ENCODE measurements at places on chromosomes 2 and 18. TPM values are rescaled to one million over a fixed set of nuclear protein-coding genes. Genes with fewer than 3 reads are reported as not detected.

- H3K36me3 ChIP-seq: no peaks in the 10 kb centered on the region
- no peak for DNase-seq
- H3K27ac ChIP-seq: no peak overlapping the region
- peaks cover 15% of the 10 kb centered on the region for H3K27me3 ChIP-seq
- H3K4me1 ChIP-seq: no peaks in the 10 kb centered on the region
Measured at GRCh38 chr2:222778400-222778799, 82.4 kb upstream of the ACSL3 start.

DNA sequence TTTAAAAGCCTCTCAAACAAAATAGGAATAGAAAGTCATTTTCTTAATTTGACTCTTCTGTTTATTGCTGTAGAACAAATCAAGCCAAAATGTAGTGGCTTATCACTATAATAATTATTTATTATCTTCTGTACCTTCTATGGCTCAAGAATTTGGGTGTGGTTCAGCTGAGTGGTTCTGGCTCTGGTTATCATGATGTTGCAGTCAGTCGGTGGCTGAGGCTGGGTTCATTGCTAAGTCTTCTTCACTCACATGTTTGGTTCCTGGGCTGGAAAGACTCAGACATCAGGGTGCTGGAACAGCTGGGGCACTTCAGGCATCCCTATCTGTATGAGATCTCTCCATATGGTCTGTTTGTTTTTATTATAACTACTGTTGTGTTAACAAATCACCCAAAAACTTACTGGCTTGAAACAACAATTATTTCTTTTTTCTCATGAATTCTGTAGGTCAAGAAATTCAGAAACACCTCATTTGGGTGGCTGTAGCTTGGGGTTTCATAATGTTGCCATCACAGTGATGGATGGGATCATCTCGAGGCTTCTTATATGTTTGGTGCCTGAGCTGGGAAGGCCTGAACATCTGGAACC, 242.6 kb upstream of the FBXO11 start:
- DNase-seq: no peak
- H3K4me1 ChIP-seq: peaks cover 28% of the 10 kb centered on the region
- H3K4me3 ChIP-seq: no peak overlapping the region
- no peaks in the 10 kb centered on the region for H3K27me3 ChIP-seq
- H3K27ac ChIP-seq: peak overlapping the region; percentile 10
- no peaks in the 10 kb centered on the region for H3K36me3 ChIP-seq

GRCh38 chr18:51196811-51197660, 445 bp downstream of the MEX3C start:
- H3K27ac ChIP-seq: peak overlapping the region; percentile 95
- peak; percentile 66 for DNase-seq
- H3K4me1 ChIP-seq: peaks cover 47% of the 10 kb centered on the region
- H3K4me3 ChIP-seq: peak overlapping the region; percentile 96
- no peaks in the 10 kb centered on the region for H3K27me3 ChIP-seq

GRCh38 chr2:71333619-71334018, 2.0 kb downstream of the ZNF638 start:
- peaks cover 27% of the 10 kb centered on the region for H3K36me3 ChIP-seq
- no peak for DNase-seq
- peaks cover 58% of the 10 kb centered on the region for H3K4me1 ChIP-seq
- H3K4me3 ChIP-seq: peak overlapping the region; percentile 99
- H3K27me3 ChIP-seq: no peaks in the 10 kb centered on the region

DNA sequence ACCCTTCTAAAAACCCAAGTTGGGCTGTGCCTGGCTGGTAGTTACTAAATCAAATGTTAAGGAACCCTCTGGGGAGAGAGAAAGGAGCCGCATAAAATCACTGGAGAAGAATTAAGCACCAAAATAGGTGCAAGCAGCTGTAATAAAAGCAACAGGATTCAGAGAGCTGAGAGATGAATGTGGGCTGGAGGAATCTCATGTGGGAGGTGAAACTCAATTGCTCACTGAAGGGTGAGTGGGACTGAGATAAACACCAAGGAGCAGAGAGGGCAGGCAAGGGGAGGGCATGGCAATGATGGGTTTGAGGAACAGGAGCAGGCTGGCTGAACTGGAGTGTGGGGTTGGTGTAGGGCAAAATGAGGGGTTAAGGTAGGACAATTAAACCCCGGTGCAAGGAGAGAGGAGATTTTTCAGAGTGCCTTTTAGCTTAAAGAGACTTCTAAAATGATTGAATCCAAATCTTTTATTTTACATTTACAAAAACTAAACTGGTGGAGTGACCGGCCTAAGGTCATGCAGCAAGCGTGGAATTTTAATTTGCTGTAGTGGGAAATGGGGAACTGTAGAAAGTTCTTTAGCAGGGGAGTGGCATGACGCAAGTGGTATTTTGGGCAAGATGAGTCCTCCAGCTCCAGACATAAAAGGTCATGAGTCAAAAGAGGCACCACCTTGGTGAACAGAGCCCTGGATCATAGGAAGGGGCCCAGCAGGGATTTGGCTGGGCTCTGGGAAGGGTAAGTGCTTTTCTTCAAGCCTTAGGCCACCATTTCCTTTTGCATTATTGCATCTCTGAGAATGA, 10.5 kb downstream of the PLB1 start:
- no peak overlapping the region for H3K27ac ChIP-seq
- H3K4me3 ChIP-seq: no peak overlapping the region
- H3K27me3 ChIP-seq: no peaks in the 10 kb centered on the region
- no peak for DNase-seq

GRCh38 chr2:221490506-221491060, 81.5 kb downstream of the EPHA4 start:
- no peak overlapping the region for H3K4me3 ChIP-seq
- H3K27ac ChIP-seq: no peak overlapping the region
- H3K4me1 ChIP-seq: peaks cover 2% of the 10 kb centered on the region

- H3K36me3 ChIP-seq: no peaks in the 10 kb centered on the region
- no peak for DNase-seq
- H3K4me3 ChIP-seq: no peak overlapping the region
- no peak overlapping the region for H3K27ac ChIP-seq
- H3K4me1 ChIP-seq: no peaks in the 10 kb centered on the region
Measured at GRCh38 chr2:28533044-28533680, 37.3 kb downstream of the PLB1 start.

MAP2 gene
- total RNA-seq: not detected

KIF1A gene
- total RNA-seq: 0.45 TPM

DNA sequence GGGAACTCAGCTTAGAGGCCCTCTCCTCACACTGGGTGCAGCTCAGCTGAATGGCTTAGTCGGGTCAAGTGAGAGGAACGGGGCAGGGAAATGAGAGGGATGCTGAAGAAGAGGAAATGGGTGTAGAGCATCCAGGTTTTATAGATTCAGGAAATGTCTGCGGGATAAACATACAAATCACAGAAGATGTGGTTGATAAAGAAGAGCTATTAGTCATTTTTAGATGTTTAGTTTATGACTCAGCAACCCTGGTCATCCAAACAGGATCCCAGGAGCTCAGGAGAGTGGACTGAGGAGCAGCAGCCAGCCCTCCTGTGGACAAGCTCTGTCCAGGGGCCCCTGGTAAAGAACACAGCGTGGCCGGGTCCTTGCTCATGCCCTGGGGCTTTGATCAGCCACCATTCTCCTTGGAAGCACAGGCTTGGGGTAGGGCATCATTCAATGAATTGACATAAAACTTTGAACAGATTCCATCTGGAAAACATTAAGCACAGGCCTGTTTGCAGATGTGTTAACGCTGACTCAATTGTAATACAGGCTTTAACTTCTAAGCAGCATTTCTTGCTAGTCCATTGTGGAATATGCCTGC, 83.0 kb downstream of the NPAS2 start:
- no peak for DNase-seq
- H3K4me1 ChIP-seq: no peaks in the 10 kb centered on the region
- peaks cover 16% of the 10 kb centered on the region for H3K27me3 ChIP-seq
- H3K27ac ChIP-seq: no peak overlapping the region

GRCh38 chr18:6052449-6052913, 157.2 kb upstream of the TMEM200C start:
- H3K4me3 ChIP-seq: no peak overlapping the region
- no peaks in the 10 kb centered on the region for H3K27me3 ChIP-seq
- H3K4me1 ChIP-seq: peaks cover 15% of the 10 kb centered on the region
- DNase-seq: no peak

NRP2 gene
- 1.5 TPM for total RNA-seq

DNA sequence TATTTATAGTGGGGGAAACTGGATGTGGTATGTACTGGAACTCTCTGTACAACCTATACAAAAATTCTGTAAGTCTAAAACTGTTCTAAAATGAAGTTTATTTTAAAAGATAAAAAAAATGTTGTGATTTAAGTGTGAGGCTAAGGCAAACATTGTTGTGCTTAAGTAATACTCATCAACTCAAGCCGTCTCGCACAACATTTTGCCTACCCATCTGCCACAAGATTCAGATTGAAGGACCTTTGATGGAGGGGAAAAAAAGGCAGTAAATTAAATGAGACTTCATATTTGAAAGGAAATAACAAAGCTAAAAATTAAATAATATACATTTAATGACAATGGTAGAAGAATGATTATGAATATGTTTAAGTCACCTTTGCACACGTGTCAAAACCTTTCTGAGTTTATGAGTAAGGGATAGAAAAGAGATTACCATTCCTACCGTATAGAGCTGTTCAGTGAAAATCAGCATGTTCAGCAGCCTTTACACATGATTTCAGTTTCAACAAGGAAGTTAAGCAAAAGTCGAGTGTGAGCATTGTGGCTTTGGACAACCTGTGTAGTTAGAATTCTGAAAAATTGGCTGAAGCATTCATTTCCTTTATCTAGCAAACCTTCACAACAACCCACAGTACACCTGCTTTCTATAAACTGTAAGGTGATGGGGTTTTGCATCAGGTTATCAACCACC, 499.3 kb downstream of the IRS1 start:
- no peak overlapping the region for H3K4me3 ChIP-seq
- no peaks in the 10 kb centered on the region for H3K36me3 ChIP-seq
- DNase-seq: no peak
- no peak overlapping the region for H3K27ac ChIP-seq
- H3K27me3 ChIP-seq: no peaks in the 10 kb centered on the region

GRCh38 chr2:241372361-241372992, 16.4 kb downstream of the FARP2 start:
- peaks cover 5% of the 10 kb centered on the region for H3K36me3 ChIP-seq
- H3K27ac ChIP-seq: no peak overlapping the region
- no peak for DNase-seq
- H3K4me1 ChIP-seq: peaks cover 5% of the 10 kb centered on the region

APCDD1 gene
- total RNA-seq: not detected

UGT1A4 gene
- not detected for total RNA-seq

SERPINB4 gene
- total RNA-seq: not detected

SLC14A1 gene
- 2.3 TPM for total RNA-seq

DNA sequence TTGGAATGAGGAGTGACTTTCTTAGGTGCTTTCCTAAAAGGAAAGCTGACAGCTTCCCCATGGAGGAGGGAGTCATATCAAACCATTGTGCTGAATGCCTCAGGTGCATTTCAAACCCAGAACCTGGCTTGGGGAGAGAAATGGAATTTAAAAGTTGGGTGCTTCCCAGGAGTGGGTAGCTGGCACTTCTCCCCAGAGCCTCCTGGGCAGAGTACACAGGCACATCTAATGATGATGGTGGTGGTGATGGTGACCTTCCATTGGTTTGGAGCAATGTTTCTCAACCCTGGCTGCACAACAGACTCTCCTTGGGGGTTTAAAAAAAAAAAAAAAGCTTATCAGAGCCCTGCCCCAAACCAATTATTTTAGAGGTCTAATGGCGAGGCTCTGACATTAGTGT, 8.3 kb downstream of the FOSL2 start:
- no peak for DNase-seq
- peak overlapping the region; percentile 43 for H3K27ac ChIP-seq
- H3K36me3 ChIP-seq: peaks cover 6% of the 10 kb centered on the region
- no peak overlapping the region for H3K4me3 ChIP-seq
- no peaks in the 10 kb centered on the region for H3K27me3 ChIP-seq
- H3K4me1 ChIP-seq: peaks cover 63% of the 10 kb centered on the region

DNA sequence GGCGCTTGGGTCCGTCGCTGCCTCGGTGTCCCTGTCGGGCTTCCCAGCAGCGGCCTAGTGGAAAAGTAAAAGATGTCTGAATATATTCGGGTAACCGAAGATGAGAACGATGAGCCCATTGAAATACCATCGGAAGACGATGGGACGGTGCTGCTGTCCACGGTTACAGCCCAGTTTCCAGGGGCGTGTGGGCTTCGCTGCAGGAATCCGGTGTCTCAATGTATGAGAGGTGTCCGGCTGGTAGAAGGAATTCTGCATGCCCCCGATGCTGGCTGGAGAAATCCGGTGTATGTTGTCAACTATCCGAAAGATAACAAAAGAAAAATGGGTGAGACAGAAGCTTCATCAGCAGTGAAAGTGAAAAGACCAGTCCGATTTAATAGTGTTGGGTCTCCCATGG, 8.0 kb downstream of the HES6 start:
- H3K4me3 ChIP-seq: peak overlapping the region; percentile 78
- no peaks in the 10 kb centered on the region for H3K36me3 ChIP-seq
- peaks cover 35% of the 10 kb centered on the region for H3K4me1 ChIP-seq
- peaks cover 8% of the 10 kb centered on the region for H3K27me3 ChIP-seq

DNA sequence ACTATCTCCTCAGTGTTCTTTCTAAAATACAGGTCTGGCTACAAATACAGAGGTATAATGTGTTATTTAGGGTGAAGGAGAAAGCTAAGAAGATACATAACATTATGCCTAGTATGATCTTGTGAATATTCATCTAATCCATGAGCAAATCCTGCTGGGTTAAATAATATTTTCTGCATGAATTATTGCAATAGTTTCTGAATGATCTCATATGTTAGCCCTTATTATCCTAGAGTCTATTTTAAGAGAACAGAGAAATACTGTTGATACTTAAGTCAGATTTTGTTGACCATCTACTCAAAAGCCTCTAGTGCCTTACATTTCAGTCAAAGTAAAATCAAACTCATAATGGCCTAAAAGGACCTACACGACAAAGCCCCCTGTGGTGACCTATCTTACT, 382.3 kb downstream of the FIGN start:
- H3K4me1 ChIP-seq: no peaks in the 10 kb centered on the region
- H3K36me3 ChIP-seq: peaks cover 6% of the 10 kb centered on the region
- H3K27me3 ChIP-seq: no peaks in the 10 kb centered on the region
- no peak overlapping the region for H3K4me3 ChIP-seq

DNA sequence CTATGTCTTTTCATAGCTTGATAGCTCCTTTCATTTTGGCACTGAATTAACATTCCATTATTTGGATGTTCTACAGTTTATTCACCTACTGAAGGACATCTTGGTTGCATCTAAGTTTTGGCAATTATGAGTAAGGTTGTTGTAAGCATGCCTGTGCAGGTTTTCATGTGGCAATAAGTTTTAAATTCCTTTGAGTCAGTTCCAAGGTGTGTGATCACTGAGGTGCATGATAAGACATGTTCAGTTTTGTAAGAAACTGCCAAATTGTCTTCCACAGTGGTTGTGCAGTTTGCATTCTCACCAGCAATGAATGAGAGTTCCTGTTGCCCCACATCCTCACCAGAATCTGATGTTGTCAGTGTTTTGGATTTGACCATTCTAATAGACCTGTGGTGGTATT, 24.2 kb downstream of the XDH start:
- H3K36me3 ChIP-seq: no peaks in the 10 kb centered on the region
- DNase-seq: no peak
- peaks cover 6% of the 10 kb centered on the region for H3K27me3 ChIP-seq
- no peaks in the 10 kb centered on the region for H3K4me1 ChIP-seq

GMCL1 gene
- 18.6 TPM for total RNA-seq

GRCh38 chr2:182668671-182669070, 47.4 kb upstream of the DNAJC10 start:
- H3K27me3 ChIP-seq: no peaks in the 10 kb centered on the region
- no peak overlapping the region for H3K27ac ChIP-seq
- H3K4me3 ChIP-seq: no peak overlapping the region
- H3K4me1 ChIP-seq: no peaks in the 10 kb centered on the region
- H3K36me3 ChIP-seq: no peaks in the 10 kb centered on the region
